ENCODE measurements at places on chromosomes 13 and 19.
A peak's percentile ranks its signal among the peaks of the same experiment; 100 is the strongest.

DNA sequence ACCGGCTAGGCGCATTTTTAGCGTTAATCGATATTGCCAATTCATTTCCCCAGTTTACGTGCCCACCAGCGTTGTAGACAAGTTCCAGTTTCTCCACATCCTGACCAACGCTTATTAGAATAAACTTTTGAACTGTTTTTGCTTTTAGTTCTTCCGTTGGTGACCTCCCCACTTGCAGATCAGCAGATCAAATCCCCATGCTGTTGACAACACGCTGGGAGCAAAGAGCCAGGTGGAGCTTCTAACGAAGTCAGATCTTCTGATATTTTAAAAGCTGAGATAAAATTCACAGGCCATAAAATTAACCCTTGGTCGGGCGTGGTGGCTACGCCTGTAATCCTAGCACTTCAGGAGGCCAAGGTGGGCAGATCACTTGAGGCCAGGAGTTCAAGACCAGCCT, 21.2 kb downstream of the RCN3 start:
- no peak for DNase-seq

- DNase-seq: no peak
These were observed 192.4 kb downstream of the ZNF536 start for GRCh38 chr19:30564551-30565011.

- DNase-seq: no peak
These were observed 22.6 kb downstream of the CARS2 start for GRCh38 chr13:110683203-110683883.

DNA sequence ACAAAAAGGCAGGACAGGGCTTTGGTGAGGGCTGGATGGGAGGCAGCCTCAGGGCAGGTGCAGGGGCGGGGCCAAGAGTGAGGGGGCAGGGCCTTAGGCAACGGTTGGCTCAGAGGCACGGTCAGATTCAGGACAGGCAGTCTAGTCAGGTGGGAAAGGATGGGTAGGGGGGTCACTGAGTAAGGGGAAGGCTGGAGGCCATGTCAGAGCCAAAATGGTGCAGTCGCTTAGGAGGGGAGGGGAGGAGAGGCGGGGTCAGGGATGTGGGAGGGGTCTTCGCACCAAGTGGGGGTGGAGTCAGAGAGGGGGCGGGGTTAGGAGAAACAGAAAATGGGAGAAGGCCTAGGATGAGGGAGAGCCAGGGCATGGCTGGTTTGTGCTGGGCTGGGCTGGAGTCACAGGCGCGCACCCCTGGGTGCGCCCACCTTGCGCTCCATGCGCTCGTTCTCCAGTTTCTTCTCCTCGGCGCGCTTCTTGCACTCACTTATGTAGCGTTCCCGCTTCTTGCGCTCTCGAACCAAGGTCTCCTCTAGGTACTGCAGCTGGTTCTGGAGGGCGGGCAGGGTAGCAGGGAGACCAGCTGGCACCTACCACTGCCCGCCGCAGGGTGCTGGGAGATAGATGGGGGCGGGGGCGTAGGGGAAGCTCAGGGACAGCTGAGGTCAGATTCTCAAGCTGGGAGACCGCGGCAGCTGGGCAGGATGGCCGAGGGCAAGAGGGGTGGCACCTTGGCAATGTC, 6.8 kb upstream of the RGL3 start:
- no peak for DNase-seq

- peak; percentile 66 for DNase-seq
These were observed 91.4 kb upstream of the CACNA1A start for GRCh38 chr19:13597640-13598039.

DNA sequence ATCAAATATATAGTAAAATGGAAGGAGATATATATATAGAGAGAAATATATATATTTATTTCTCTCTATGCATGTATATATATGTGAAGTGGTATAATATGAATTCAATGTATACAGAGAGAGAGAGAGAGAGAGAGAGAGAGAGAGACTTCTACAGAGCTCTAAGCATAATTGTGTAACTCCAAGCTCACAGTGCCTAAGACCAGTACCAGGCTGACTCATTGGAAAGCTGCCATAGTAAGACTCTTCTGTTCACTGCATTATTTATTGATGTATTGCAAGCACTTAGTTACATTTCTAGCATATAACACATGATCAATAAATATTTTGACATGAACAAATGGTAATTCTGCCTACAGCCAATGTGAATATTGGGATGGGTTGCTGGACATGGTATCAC, 1734.7 kb downstream of the SLITRK1 start:
- DNase-seq: no peak

DNA sequence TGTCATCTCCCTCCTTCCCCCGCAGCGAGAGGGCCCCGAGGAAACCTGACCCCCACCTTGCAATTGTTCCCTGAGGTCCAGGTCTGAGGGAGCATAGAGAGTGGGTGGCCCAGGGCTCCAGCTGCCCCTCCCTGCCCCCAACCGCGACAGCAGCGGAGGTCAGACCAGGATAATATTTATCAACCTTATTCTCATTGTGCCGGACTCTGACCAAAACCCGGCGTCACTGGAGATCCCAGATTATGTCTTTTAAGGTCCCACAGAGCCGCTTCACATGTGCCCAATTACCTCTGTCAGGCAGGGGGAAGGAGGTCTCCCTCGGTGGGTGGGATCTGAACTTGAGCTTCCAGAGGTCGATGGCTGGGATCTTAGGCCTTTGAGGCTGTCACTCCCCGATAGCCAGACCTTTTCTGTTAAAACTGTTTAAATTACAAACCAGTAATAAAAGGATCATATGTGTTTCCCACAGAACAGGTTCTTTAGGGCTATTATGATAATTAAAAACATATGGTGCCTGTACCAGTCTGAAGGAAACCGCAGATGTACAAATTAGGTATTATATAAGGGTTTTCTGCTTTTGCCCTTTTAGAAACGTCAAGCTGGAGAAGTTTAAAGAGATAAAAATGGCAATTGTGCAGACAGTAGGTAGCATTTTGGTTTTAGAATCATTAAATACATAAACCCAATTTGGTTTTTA, 195.5 kb downstream of the ZNF536 start:
- DNase-seq: peak; percentile 42

GRCh38 chr13:112241288-112241687, 134.9 kb upstream of the SPACA7 start:
- no peak for DNase-seq

- no peak for DNase-seq
These were observed 5.1 kb downstream of the GAMT start for GRCh38 chr19:1396019-1396767.

DNA sequence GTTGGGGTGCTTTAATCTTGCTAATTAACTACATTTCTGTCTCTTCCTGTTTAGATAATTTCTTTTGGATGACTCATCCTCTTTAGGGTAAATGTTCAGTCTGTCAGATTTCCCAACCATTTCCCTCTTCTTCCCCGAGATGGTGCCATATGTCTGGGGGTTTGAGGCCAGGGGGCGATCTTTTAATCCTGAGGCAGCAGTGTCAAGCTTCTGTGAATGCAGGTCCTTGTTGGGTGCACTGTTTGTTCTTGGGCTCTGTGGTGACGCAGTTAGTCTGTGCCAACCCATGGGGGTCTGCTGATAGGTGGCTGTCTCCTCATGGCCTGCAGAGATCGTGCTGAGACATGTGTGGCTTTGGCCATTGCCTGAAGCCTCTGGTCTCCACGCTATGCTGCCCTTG, 420.4 kb downstream of the NDFIP2 start:
- DNase-seq: peak; percentile 56

- no peak for DNase-seq
These were observed 23.4 kb upstream of the IGFL1 start for GRCh38 chr19:46206176-46206575.

GRCh38 chr19:6263735-6264444, 15.9 kb downstream of the MLLT1 start:
- peak; percentile 66 for DNase-seq

DNA sequence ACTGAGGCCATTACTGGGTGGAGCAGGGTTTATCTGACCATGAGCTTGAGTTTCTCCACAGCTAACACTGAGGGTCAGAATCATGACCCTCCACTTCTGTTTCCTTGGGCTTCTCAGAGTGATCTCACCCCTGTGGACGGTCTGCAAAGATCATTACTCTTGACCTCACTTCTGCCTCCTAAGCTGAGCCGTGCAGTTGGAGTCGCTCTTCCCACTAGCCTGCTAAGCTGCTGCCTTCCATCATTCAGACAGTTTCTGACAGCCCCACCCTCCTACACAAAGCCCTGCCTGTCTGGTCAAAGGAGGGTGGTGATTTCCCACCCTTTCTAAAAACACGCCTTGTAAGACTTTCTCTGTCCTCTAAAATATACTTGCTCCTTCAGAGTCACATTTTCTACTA, 9.3 kb upstream of the FRY start:
- no peak for DNase-seq

GRCh38 chr13:94218951-94219350, 260.5 kb downstream of the DCT start:
- no peak for DNase-seq

- DNase-seq: peak; percentile 4
These were observed 79.9 kb upstream of the GSX1 start for GRCh38 chr13:27712421-27712820.

GRCh38 chr13:36875431-36875830, 44.6 kb downstream of the SMAD9 start:
- no peak for DNase-seq

DNA sequence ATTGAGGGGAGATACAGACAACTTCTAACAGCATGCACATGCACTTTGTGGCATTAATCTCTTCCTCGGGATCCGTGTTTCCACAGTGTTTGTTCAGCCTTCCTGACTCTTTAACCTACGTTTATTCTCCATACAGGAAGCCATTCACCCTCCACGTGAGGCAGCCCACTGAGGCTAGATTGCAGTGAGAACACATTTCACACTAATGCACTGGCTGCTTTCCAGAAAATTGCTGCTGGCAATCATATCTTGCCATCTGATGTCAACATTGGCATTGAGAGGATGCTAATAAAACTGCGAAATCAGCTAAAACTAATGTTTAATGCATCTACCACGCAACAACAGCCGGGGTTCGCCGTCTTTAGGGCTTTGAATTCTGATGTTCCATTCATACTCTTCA, 30.0 kb downstream of the DCLK1 start:
- DNase-seq: no peak
